T-helper 2 cell treated with Interferon-gamma antibody and Interleukin-4, amounts not matched to agents 5 μg/mL and 100 μg/mL, for 36 hours (primary cell): ENCODE measurements at places on chromosomes 1 and 21.

GRCh38 chr1:7474786-7475502 is 296.2 kb upstream of the VAMP3 start:
- H3K27me3 ChIP-seq = no peaks in the 10 kb centered on the region
- DNase-seq = no peak
- no peaks in the 10 kb centered on the region for H3K36me3 ChIP-seq
- H3K4me3 ChIP-seq = no peak overlapping the region
- no peaks in the 10 kb centered on the region for H3K4me1 ChIP-seq

GRCh38 chr1:66940981-66941380 is 16.2 kb downstream of the MIER1 start:
- no peak overlapping the region for H3K4me3 ChIP-seq
- H3K27me3 ChIP-seq = no peaks in the 10 kb centered on the region
- peaks cover 49% of the 10 kb centered on the region for H3K4me1 ChIP-seq
- no peak for DNase-seq
- H3K36me3 ChIP-seq = peaks cover 34% of the 10 kb centered on the region

DNA sequence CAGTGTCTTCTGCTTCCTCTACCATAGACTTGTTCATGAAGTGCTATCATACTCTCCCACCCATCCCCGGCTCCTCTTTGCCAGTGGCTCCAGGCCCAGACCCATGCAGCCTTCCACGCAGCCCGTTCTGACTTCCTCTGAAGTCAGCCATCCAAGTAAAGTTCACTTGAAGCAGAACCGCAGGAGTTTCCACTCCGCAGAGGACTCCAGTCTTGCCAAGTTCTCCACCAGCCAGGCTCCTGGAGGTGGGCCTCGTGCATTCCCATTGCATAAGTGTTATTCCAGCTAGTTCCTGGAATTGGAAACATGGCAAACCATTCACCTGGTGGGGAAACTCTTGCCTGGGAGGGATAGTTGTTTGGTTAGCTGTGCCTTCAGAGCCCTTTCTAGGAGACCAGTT is 185.1 kb downstream of the PLPP3 start:
- no peaks in the 10 kb centered on the region for H3K36me3 ChIP-seq
- no peak for DNase-seq
- no peak overlapping the region for H3K4me3 ChIP-seq
- H3K27ac ChIP-seq = no peak overlapping the region

DNA sequence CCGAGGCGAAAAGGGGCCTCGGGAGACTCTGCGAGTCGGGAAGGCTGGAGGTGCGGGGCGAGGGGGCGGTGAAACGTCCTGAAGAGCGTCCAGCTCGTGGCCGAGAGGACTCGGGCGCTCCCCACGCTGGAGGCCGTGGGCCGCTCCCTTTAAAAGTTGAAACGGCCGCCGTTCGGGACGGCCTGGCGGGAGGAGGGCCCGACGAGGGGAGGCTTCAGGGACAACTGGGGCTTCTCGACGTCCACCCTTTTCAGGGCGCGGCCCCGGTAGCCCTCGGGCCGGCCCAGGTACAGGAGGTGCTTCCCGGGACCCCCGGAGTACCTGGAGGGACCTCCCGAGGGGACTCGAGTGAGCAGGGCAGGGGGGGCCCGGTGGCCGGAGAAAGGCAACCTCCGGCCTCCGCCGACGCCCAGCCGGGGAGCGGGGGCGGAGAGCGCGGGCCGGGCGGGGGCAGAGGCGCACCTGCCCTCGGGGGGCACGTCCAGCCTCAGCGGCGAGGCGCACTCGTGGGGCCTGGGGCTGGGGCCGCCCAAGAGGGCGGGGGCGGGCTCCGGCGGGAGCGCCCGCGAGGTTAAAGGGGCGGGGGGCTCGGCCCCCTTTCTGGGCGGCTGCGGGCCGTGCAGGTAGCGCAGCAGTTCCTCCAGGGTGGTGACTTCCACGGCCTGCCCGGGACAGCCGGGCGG is 14.0 kb downstream of the SEMA6C start:
- no peak for DNase-seq
- H3K4me1 ChIP-seq = peaks cover 10% of the 10 kb centered on the region
- H3K27me3 ChIP-seq = no peaks in the 10 kb centered on the region
- peaks cover 2% of the 10 kb centered on the region for H3K36me3 ChIP-seq
- H3K4me3 ChIP-seq = no peak overlapping the region

GRCh38 chr1:200118779-200119505 is 91.4 kb downstream of the NR5A2 start:
- no peak overlapping the region for H3K27ac ChIP-seq
- H3K4me3 ChIP-seq = no peak overlapping the region
- H3K27me3 ChIP-seq = peaks cover 29% of the 10 kb centered on the region
- DNase-seq = no peak
- no peaks in the 10 kb centered on the region for H3K4me1 ChIP-seq
- H3K36me3 ChIP-seq = no peaks in the 10 kb centered on the region

DNA sequence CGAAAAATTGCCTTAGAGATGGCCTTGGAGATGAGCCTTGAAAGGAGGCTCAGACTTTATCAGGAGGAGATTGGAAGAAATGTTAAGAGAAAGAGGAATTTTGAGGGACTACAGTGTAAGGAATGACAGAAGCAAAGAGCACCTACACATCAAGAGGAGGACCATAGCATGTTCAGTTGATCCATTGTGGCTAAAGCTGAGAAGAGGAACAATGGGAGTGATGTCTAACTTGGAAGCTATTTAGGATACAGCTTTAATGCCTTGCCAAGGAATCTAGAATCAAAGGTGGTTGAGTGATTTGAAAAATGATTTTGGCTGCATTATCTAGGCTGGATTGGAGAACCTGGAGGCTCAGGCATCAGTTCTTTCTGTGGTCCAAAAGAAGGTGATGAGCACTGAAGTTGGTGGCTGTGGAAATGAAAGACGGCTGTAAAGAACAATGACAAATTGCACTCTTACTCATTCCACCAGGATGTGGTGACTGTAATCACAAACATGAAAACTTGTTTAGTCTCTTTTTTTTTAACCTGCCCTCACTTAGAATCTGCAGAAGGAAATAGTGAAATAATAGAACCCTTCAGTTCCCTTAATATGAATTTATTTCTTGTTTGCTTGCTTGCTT is 11.3 kb downstream of the FAM20B start:
- H3K27ac ChIP-seq = peak overlapping the region; percentile 62
- H3K4me1 ChIP-seq = peaks cover 56% of the 10 kb centered on the region
- H3K36me3 ChIP-seq = peaks cover 18% of the 10 kb centered on the region
- peak; percentile 46 for DNase-seq
- H3K4me3 ChIP-seq = peak overlapping the region; percentile 11
- no peaks in the 10 kb centered on the region for H3K27me3 ChIP-seq

DNA sequence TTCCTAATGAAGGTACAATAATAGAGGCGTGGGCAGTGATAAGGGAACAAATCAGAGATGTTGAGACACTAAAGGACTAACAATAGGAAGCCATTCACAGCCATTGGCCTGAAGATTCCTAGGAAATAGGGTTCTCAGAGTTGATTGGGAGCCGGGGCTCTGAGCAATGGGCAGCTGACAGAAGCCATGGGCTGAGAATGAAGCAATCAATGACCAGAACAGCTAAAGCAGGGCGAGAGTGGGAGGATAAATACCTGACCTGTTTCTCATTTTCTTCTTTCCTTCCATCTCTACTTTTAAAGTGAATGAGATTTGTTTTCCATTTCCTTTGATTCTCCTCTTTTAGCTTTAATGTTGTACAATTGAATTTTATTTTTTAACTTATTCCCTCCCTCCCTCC is 774.7 kb upstream of the ADGRL4 start:
- no peak overlapping the region for H3K27ac ChIP-seq
- no peak for DNase-seq
- H3K4me3 ChIP-seq = no peak overlapping the region
- H3K36me3 ChIP-seq = no peaks in the 10 kb centered on the region
- H3K27me3 ChIP-seq = no peaks in the 10 kb centered on the region
